Natural killer cell (primary cell): ENCODE measurements at places on chromosomes 3 and 15. TPM values are rescaled to one million over a fixed set of nuclear protein-coding genes. Genes with fewer than 3 reads are reported as not detected.

Gene MESP1
- 2.9 TPM for total RNA-seq

Gene ZPLD1
- not detected for total RNA-seq

Gene PIF1
- total RNA-seq, result 23.9 TPM

Gene HCLS1
- 336 TPM for total RNA-seq

Gene DNAH1
- 72.3 TPM for total RNA-seq

Gene CKMT1B
- total RNA-seq, result not detected

Gene OSBPL10
- total RNA-seq, result 1.6 TPM

Gene TPRG1
- 1.9 TPM for total RNA-seq

DNA sequence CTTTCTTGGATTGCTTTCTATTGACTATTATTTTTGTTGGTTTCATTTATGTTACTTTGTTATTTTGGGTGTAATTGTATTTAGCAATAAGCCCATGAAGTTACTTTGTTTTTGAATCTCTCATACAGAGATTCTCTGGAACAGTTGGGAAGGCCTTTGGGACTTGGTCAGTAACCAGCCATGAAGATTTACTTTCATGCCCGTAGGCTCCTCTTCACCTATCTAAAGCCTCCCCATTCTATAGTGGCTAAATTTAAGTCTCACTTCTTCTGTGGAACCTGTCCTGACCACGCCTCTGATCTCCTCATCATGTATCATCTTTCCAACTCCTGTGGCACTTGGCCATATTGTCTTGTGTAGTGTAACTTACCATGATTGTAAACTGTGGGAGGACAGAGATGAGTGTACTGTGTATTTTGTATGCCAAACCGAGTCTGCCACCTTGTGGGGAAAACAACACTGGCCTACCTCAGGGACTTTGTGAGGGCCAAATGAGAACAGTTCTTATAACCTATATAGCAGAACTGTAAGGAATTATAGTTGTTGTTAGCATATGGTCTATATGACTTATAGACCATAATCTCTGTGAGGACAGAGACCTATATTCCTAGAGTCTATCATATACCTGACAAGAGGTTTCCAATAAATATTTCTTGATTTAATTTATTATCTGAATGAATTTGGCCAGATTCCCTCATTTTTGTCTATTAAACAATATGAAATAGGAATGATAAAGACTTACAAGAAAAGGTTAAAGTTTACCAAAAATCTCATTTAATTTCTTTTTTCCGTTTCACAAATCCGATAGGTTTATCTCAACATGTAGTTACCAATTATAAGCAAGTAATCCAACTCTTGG lies 75.0 kb downstream of the STARD9 start:
- peak; percentile 76 for DNase-seq

DNA sequence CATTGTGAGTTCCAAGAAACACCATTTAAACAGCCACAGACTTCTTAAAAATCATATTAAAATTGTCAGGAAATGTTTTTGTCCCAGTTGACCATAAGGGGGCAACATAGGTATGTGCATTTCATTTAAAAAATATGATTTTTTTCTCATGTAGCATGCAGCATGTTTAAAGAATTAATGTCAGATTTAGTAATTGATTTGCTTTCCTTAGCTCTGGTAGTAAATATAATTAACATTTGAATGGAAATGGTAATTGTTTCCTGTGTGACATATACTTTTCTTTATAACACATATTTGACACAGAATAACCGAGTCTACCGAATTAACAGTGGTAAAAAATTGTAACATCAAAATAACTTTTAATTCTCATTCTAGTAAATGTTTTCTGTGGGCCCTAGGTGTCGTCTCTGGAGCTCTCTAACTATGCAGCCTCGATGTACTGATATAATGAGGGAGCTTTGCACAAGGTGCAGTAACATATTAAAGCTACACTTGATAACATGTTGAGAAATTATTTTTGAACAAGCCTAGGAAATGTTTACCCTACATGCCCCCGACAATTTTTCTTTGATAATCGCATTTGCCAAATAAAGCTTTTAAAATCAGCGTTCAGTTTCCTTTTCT lies 34.9 kb downstream of the NXPE3 start:
- DNase-seq, result peak; percentile 62

- DNase-seq, result no peak
These were observed 157.9 kb downstream of the FOXP1 start for GRCh38 chr3:71425491-71426071.

DNA sequence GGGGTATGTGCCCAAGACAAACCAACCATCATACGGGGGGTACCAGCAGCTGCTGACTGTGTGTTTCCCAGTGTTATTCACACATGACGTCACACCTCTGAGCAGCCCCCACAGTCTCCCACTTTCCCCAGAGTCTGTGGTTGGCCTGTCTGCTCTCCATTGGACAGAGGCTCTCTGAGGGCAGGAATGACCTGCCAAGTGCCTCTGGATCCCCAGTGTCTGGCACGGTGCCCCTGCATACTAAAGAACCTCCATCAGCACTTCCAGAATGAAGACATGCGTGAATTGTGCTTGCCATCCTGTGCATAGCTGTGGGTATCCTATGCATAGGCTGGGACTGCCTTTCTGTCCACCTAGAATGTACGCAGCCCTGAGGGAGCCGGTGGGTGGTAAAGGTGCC lies 3.5 kb upstream of the CCDC9B start:
- DNase-seq, result no peak

GRCh38 chr15:84962955-84963354 lies 18.7 kb upstream of the PDE8A start:
- no peak for DNase-seq
